ENCODE measurements at places on chromosomes 13 and 19.
A peak's percentile ranks its signal among the peaks of the same experiment; 100 is the strongest.

- peak; percentile 66 for DNase-seq
These were observed 2.6 kb upstream of the SPACA6 start for GRCh38 chr19:51690454-51691073.

DNA sequence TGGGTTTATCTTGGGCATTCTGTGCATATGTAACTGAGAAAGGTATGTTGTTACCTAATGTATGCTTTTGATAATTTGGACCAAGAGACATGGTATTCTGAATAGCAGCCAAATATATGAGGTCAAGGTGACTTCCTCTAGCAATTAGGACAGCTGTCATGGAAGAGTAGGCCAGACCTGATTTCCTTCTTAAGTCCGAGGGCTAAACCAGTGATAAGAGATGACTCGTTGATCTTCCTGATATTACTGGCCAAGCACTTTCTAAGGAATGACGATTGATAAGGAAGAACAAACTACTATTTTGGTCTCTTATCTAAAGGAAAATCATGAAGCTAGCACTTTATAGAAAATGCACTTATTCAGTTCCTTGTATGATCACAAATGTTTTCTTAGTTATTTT is 42.7 kb downstream of the ARHGAP35 start:
- DNase-seq: no peak

DNA sequence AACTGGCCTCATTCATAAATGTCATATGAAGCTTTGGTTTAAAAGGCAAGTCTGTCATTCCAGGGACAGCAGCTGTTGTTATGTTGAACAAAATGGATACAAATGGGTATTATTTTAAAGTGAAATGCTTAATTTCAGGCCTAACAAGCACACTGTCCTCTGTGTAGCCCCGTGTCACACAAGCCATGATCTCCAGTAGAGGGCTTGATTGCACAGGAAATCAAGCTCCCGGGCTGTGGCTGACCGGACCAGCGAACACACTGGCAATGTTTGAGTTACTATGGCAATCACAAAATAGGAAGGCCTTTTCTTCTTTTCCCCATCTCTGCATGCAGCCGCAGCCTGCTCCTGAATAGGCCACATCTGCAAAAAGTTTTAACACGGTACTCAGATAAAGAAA is 64.0 kb upstream of the GSX1 start:
- DNase-seq: no peak

GRCh38 chr13:109883181-109884180 is 97.1 kb upstream of the IRS2 start:
- no peak for DNase-seq

GRCh38 chr13:110575322-110576069 is 14.0 kb upstream of the RAB20 start:
- DNase-seq: no peak

- DNase-seq: no peak
These were observed 5.3 kb downstream of the ATP11A start for GRCh38 chr13:112695121-112695520.

DNA sequence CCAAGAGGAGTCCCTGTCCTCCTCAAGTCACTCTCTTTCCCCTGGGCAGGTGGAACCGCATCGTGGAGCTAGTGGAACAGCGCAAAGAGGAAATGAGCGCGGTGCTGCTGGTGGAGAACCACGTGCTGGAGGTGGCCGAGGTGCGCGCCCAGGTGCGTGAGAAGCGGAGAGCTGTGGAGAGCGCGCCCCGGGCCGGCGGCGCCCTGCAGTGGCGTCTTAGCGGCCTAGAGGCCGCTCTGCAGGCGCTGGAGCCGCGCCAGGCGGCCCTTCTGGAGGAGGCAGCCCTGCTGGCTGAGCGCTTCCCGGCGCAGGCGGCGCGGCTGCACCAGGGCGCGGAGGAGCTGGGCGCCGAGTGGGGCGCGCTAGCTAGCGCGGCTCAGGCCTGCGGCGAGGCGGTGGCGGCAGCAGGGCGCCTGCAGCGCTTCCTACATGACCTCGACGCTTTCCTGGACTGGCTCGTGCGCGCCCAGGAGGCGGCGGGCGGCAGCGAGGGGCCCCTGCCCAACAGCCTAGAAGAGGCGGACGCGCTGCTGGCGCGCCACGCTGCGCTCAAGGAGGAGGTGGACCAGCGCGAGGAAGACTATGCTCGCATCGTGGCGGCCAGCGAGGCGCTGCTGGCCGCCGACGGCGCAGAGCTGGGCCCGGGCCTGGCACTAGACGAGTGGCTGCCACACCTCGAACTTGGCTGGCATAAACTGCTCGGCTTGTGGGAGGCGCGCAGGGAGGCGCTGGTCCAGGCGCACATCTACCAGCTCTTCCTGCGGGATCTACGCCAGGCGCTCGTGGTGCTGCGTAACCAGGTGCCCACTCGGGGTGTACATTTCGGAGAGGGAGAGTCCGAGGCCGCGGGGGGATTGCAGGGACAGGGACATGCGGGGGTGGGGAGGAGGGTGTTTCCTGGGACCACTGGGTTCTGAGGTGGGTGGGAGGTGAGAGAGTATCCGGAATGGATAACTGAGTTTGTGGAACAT is 52.8 kb downstream of the SPTBN4 start:
- DNase-seq: no peak

- DNase-seq: peak; percentile 59
These were observed at the start of gene AKT2 for GRCh38 chr19:40284501-40285352. Gene AKT2, minus strand, starts transcription at chr19:40285345. Its CDS starts 20,078 bp downstream, at chr19:40265267.

DNA sequence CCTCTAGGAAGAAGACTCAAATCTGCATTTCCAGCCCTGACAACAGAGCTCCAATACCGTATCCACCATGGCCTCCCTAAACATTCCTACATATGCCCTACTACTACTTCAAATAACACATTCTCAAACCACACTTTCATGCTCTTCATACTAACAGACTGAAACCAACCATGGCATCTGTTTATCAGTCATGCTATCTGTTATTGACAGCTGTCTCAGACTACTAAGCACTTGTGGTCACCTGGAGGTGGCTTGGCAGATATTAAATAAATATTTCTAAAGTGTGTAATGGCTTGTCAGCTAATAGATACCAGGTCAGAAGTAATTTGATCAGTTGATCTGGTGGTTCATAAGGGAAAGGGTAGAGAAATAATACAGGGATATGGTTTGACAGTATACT is 489.1 kb downstream of the DIAPH3 start:
- no peak for DNase-seq

DNA sequence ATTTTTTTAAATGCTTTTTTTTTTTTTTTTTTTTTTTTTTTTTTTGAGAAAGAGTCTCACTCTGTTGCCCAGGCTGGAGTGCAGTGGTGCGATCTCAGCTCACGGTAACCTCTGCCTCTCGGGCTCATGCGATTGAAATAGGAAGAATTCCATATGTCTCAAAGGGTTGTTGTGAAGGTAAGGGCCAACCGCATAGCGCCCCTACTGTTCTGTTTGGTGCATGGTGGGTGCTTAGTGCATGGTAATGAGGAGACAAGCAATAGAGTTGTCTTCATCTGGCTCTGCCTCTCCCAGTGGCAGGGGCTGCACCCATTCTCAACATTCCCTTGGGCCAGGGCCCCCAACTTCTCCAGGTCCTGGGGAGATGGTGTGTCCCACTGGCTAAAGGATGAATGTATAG is 68.7 kb downstream of the RASL11A start:
- DNase-seq: no peak

DNA sequence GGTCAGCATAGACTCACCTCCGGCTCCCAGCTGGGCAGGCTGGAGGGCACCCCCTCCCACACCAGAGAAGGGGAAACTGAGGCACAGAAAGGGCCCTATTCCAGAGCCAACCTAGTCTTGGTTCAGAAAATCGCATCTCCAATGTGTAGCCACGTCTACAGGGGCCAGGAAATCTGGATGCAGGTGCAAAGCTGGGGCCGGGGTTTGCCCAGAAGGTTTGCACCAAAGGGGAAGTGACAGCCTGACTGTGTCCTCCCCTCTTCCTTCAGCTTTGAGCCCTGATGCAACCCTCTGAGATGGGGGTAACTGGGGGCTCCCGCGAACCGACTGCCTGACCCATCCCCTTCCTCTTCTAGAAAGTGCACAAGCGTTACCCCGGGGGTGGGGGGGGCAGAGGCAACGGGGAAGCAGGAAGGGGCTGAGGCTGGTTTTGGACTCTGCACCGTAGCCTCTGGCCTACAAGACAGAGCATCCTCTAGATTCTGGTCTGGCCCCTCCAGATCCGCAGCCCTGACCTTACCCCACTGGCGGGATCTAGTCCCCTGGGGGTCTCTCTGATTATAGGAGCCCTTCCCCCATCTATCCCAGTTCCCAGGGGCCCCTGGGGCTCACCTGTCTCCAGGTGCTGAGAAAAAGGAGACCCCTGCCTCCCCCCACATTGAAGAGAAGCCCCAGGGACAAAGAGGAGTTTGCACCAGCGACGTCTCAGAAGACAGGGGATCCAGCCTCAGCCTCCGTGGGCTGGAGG is 1.1 kb upstream of the ONECUT3 start:
- DNase-seq: no peak

DNA sequence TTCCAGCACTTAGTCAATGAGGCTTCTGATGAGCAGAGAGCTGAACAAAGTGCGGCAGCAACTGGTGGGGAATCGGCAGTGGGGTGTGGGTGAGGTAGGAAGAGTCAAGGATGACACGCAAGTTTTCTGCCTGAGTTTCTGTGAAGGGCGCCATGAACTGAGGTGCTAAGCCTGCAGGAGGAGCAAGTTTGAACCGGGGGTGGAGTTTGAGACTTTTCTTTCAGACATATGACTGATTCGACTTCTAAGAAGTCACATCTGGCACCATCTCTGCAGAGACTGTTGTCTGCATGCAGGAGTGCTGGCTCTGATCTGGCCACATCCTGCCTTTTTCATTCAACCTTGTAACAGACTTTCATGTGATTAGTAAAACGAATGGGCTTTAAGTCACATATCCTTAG is 14.8 kb upstream of the GPI start:
- no peak for DNase-seq

- no peak for DNase-seq
These were observed 1.6 kb downstream of the CYSLTR2 start for GRCh38 chr13:48655291-48655690.

- no peak for DNase-seq
These were observed at the start of gene APOE for GRCh38 chr19:44905437-44906160. Gene APOE, plus strand, starts transcription at chr19:44905796. Its CDS starts 829 bp downstream, at chr19:44906625.

- DNase-seq: no peak
These were observed 56.6 kb downstream of the TUBGCP3 start for GRCh38 chr13:112531263-112531794.

- no peak for DNase-seq
These were observed 9.9 kb upstream of the MEX3D start for GRCh38 chr19:1577929-1578618.

DNA sequence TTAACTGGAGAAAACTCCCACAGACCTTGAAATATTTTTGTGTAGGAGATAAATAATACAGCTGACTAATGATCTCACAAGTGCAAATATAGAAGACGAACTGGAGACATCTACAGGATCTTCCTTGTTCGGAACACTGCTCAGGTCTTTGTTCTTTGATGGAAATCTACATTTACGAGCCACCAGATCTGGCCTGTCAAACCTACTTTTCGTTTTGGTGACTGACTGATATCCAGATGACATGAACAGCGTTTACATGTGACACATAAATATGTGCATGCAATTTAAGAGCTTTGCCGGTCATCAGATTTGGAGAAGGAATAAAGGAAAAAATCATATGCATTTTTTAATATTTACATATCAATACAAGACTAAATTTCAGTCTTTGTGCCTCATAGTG is 24.5 kb upstream of the TPP2 start:
- no peak for DNase-seq

DNA sequence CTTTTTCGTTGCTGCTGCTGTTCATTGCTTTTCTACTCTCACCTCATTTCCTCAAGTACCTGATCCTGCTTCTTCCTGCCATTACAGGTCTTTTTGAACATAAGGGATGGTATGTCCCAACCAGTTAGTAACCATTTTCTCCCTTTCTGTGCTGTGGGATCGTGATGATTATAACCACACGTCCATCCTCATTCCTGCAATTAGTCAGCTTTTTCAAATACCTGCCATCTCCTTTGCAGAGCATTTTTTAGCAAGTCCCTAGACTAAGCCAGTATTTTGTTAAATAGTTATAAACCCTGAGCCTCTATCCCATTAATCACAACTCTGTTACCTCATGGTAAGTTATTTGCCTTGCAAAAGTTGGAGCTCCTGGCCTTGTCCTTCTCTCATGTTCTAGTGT is 109.2 kb downstream of the FNDC3A start:
- no peak for DNase-seq

DNA sequence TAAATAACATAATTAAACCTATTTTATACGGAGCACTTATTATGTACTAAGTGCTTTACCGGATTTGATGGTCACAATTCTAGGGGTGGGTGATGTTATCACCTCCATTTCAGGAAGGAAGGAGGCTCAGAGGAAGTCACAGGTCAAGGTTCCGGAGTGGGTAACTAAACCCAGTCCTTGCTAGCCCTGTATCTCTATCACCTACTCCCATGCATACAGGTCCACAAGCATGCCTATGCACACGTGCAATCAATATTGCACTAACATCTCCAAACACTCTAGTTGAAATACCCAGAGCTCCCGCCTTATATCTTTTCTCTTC is 17.8 kb upstream of the FOSB start:
- no peak for DNase-seq

GRCh38 chr13:45122941-45123340 is 2.6 kb downstream of the GTF2F2 start:
- DNase-seq: no peak

GRCh38 chr19:33781415-33781935 is 15.2 kb upstream of the KCTD15 start:
- no peak for DNase-seq

- DNase-seq: no peak
These were observed 2.2 kb upstream of the COLGALT1 start for GRCh38 chr19:17553256-17553655.

DNA sequence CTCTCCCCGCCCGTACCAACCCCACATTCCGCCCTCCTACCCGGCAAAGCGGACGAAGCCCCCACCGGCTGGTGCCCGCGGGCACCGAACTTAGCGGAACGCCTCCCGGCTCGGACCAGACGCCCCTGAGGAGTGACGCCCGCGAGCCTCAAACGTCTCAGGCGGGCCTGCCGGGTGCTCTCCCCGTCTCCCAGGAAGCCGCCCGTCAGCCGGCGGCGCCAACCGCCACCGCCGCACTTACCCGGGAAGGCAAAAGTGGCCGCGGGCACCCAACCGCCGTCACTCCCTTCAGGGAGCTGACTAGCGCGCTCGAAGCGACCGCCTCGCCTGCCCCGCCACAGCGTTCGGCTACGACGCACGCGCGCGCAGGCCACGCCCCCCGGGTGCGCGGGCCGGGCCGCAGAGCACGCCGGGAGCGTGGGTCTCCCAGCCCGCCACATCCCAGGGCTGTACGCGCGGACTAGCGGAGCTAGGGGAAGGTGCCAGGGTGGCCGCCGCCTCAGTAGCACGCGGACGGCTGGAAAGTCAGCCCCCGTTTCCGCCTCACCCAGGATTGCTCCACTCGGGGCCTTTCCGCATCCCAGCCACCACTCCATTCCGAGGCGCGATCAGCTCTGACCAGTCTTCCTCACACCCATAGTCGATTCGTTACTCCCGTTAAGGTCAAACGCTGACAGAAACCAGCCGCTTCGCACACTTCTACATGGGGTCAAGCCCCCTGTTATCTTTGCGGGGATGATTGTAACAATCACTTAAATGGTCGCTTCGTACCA is at the start of gene TEX30:
Gene TEX30 (minus strand): TSS at position 346 of the 773 bp plus-strand sequence. CDS start 3,760 bp downstream, outside the sequence.
- peak; percentile 50 for DNase-seq

- DNase-seq: no peak
These were observed 489.6 kb upstream of the MIR17HG start for GRCh38 chr13:90857921-90858320.

GRCh38 chr13:41107104-41107571 is 25.5 kb downstream of the KBTBD6 start:
- no peak for DNase-seq

- DNase-seq: no peak
These were observed 17.0 kb upstream of the PRR20A start for GRCh38 chr13:57123681-57124080.

GRCh38 chr19:46546194-46546896 is 50.7 kb upstream of the PNMA8B start:
- no peak for DNase-seq
